CD8-positive, alpha-beta T cell (primary cell): ENCODE measurements at places on chromosomes 13 and 19. TPM values are rescaled to one million over a fixed set of nuclear protein-coding genes. Genes with fewer than 3 reads are reported as not detected.

DNA sequence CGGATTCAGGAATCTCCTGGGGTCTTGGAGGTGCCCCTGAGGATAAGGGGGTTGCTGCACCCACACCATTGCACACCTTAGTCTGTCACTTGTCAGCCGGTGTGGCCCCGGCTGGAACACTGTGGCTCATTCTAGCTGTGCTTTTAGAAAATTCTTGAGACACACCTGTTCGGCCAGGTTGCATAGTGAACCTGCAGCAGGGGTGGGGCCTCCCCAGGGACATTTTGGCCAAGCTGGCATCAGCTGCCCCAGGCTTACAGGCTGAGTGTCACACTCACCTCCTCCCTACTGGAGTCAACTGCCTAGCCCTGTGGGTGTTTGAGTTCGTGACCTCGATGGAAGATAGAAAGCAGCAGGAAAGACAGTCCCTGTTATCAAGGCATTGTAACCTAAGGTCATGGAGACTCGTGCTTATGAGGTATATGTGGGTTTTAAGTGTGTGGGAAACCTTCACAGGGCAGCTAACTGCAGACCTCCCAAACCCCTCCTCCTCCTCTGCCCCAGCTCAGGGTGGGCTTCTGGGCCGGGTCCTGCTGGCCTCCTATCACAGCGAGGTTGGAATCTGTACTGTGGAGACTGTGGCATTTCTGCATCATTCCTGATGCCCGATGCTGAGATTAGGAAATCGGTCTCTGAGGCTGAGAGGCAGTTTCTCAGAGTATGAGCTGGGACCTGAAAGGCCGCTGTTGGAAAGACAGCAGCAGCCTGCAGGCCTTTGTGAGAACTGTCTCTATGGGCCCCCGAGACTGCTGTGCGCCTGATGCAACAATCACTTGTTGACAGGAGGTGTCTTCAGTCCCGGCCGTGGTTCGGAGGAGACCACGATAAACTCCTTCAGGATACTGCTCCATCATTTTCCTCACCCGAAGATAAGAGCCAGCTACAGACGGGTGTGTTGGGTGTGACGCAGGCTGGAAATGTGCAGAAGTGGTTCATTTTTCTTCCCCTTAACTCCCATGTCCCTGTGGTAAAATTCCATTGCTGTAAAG is 72.2 kb downstream of the ATP11A start:
- DNase-seq = no peak

DNA sequence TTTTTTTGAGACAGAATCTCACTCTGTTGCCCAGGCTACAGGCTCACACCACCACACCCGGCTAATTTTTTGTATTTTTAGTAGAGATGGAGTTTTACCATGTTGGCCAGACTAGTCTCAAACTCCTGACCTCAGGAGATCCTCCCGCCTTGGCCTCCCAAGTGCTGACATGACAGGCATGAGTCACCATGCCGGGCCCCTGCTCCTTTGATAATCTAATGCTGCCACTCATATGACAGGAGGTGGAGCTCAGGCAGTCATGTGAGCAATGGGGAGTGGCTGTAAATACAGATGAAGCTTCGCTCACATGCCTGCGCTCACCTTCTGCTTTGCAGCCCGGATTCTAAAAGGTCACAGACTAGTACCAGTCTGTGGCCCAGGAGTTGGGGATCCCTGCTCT is 25.1 kb downstream of the ARHGEF18 start:
- DNase-seq = no peak

DNA sequence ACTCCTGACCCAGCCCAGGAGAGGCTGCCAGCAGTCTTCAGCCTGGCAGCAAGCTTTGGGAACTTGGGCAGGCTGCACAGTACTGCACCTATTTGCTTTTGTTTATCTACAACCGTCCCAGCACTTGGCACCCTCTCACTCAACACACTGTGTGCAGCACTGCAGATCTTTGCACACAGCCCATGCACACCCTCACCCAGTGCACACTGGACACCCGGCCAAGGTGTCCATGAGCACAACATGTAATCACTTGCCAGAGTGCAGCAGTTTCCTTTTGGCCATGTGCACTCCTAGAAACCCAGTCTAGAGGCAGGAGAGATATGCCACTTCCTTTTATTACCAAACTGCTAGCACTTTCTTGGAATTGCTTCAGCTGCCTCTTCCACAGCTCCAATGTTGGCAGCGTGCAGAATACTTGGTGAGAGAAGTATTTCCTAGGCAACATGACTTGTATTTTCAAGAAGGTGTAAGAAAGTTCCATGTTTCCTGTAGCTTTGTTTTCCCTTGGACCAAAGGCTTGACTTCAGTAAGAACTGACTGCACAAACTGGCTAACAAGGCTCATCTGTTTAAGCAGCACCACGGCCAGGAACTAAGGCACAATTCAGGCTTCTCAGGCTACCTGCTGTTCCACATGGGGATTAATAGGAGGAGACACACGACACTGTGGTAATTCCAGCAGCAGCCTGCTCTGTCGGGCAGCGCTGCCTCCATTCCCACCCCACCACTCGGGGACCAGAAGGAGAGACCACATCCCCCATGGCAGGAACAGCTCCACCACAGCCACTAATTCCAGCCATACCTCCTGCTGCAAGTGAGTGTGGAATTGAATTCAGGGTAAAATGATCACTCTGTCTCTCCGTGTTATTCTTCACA is 15.3 kb downstream of the ATP7B start:
- DNase-seq = no peak

DAPK3 gene
- 20.7 TPM for total RNA-seq

DNA sequence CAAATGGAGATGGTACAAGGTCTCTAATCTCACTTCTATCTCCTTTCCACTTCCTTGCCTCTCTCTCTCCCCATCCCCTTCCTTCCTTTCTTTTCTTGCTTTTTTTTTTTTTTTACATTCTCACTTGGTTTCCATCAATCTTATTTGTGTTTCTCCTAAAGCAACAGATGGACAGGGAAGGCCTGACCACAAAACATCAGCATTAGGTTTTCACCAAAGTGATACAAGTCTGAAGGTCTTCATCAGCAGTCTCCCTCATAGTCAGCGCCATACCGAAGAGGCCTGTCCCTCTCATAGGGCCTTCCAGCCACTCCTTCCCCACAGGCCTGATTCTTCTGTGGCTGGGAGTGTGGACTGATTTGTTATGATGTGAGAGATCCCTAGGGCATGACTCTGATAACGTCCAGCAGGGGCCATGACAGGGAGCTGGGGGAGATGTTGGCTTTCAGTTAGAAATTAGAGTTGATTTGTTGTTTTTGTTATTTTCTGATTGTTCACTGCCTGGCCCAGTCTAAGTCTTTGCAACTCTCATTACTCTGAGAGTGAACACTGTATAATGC is 158.7 kb downstream of the SLC7A1 start:
- no peak for DNase-seq

DNA sequence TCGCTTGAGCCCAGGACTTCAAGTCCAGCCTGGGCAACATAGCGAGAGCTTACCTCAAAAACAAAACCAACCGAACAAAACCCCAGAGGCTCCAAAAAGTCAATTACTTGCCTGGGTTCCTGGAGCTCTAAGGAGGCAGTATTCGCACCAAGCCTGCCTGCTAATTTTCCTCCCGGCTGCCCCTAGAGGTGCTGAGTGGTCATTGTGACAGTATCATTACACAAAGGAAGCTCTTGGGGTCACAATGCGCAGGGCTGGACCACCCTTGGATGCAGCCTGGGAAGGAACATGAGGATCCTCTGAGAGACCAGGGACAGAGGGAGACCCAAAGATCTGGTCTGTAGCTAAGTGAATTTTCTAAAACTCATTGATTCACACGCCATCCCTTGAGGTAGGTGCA is 8.5 kb upstream of the PEX11G start:
- DNase-seq = no peak

- DNase-seq = no peak
Observed at GRCh38 chr13:109336730-109337129, 449.7 kb downstream of the IRS2 start.

ANO8 gene
- 11.6 TPM for total RNA-seq
